ENCODE measurements at places on chromosomes 2 and 18.

- no peak for DNase-seq
Measured at GRCh38 chr2:6654279-6654678, 211.4 kb downstream of the CMPK2 start.

DNA sequence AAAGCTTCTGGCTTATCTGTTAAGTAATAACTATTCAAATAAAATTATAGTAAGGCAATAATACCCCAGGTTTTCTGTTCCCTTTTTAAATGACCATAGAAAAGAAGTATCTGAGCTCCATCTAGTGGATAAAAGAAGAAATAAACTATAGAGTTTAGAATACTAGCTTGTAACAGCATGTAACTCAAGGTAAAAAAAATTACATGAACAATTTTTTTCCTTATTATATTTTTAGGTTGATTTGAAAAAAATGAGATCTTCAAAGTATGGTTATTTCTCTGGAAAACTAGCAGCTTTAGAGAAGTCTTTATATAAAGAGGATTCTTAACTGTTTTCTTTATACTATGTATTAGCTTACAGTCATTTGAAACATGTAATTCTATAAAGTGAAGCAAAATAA lies 58.1 kb downstream of the NCKAP1 start:
- no peak for DNase-seq

- no peak for DNase-seq
Measured at GRCh38 chr2:34719206-34719605, 1120.1 kb upstream of the FAM98A start.

- DNase-seq = no peak
Measured at GRCh38 chr18:61394983-61395382, 61.8 kb downstream of the CDH20 start.

- DNase-seq = no peak
Measured at GRCh38 chr18:23573626-23574431, 12.5 kb downstream of the NPC1 start.

- no peak for DNase-seq
Measured at GRCh38 chr2:226644399-226644865, 155.2 kb downstream of the IRS1 start.

- no peak for DNase-seq
Measured at GRCh38 chr2:218679119-218679518, 7.2 kb downstream of the STK36 start.

GRCh38 chr2:10499911-10500521 lies 51.9 kb upstream of the ODC1 start:
- DNase-seq = no peak

GRCh38 chr2:99886418-99886817 lies 256.0 kb downstream of the AFF3 start:
- no peak for DNase-seq

GRCh38 chr2:151459358-151459757 lies 49.7 kb downstream of the RIF1 start:
- DNase-seq = no peak

DNA sequence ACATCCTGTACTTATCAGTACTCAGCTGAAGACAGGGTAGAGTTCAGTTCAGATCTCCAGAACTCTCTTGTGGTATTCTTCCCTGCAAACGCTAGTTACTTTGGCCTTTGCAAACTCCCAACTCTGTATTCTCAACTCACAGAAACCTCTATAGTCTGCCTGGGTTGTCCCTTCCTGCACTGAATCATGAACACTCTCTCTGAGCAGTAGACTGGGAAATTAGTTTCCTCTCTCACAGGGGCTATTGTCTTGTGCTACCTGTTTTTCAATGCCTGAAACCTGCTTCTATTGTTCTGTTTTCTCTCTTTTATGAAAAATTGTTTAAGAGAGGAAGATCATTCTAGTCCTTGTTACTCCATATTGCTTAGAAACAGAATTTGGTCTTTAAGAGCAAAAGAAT lies 134.7 kb downstream of the VIT start:
- DNase-seq = no peak

- no peak for DNase-seq
Measured at GRCh38 chr18:6001867-6002266, 106.5 kb upstream of the TMEM200C start.

GRCh38 chr2:62423883-62424458 lies 82.0 kb downstream of the TMEM17 start:
- DNase-seq = no peak

- DNase-seq = no peak
Measured at GRCh38 chr2:9247177-9247576, 40.6 kb downstream of the ASAP2 start.

DNA sequence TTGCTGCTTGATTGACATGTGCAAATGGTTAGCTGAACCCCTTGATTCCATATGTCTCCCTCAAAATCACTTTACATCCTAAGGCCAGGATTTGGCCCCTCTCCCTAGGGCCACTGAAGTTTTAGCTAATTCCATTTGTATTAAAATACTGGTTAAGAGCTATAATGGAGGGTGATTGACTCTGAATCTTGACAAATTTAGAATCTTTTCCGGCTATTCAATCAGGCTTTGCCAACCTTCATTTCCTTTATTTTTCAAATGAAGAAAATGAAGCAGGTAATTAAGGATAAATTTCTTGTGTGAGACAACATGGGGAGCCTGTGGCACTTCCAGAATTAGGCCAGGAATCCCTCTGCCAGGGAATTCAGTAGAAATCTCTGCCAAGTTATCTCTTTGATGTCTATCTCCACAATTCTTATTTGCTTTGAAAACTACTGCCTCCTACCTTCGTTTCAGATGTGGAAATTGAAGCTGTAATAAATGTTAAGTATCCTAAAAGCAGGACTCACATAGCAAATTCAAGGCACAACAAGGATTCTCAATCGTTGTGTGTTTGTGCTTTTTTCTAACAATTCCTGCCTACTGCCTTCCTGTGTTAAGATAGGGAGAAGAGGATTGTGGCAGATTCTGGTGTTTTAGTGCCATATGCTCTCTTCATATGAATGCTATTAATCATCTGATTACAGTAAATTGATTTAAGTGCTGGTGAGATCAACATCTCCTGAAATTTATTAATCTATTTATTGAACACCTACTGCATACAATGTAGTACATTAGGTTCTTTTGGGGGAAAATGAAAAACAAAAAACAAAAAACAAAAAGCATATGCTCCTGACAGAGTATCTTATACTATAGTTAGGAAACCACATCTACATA lies 47.8 kb upstream of the MAP4K3 start:
- no peak for DNase-seq

All from esophagus squamous epithelium (tissue), 5 donors.